ENCODE measurements at places on chromosomes 3 and 15. TPM values are rescaled to one million over a fixed set of nuclear protein-coding genes. Genes with fewer than 3 reads are reported as not detected.

The TUSC7 gene
- total RNA-seq: not detected

The VPS33B gene
- 5.3 TPM for total RNA-seq

The KBTBD12 gene
- under 0.01 TPM for total RNA-seq

The GPR27 gene
- 0.25 TPM for total RNA-seq
